ENCODE measurements at places on chromosomes 3 and 15.

GRCh38 chr3:24154781-24155180 is 209.7 kb downstream of the NR1D2 start:
- DNase-seq = no peak

- DNase-seq = no peak
These were observed 10.9 kb downstream of the GNB5 start for GRCh38 chr15:52180196-52180835.

GRCh38 chr15:39434751-39435238 is 146.1 kb upstream of the THBS1 start:
- no peak for DNase-seq

DNA sequence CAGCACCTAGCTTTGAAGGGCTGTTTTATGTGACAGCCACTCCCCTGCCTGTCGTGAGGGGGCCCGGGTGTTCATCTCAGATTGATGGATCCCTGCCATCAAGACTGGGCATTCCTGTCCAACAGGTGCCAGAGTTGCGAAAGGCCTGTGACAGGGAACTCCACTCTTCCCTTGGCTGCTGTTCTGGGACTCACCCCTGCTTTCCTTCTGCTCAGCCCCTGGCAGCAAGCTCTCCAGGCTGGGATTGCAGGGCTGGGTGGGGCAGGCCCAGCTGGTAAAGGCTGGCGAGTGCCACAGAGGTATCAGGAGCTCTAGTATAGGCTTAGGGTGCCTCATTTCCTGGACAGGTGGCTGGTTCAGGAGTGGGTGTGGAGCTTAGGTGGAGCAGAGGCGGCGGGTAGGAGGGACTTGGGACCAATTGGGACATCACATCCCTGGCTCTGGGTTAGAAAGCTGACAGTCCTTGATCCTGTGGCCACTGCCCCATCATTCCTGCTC is at the start of gene PLA2G4B:
Gene PLA2G4B, plus strand, starts transcription at position 448 of the 498 bp plus-strand sequence. CDS start 67 bp downstream, outside the sequence.
- DNase-seq = no peak

- no peak for DNase-seq
These were observed 33.5 kb downstream of the ZBTB38 start for GRCh38 chr3:141401573-141402475.

GRCh38 chr3:18758047-18758704 is 333.0 kb upstream of the SATB1 start:
- DNase-seq = no peak

DNA sequence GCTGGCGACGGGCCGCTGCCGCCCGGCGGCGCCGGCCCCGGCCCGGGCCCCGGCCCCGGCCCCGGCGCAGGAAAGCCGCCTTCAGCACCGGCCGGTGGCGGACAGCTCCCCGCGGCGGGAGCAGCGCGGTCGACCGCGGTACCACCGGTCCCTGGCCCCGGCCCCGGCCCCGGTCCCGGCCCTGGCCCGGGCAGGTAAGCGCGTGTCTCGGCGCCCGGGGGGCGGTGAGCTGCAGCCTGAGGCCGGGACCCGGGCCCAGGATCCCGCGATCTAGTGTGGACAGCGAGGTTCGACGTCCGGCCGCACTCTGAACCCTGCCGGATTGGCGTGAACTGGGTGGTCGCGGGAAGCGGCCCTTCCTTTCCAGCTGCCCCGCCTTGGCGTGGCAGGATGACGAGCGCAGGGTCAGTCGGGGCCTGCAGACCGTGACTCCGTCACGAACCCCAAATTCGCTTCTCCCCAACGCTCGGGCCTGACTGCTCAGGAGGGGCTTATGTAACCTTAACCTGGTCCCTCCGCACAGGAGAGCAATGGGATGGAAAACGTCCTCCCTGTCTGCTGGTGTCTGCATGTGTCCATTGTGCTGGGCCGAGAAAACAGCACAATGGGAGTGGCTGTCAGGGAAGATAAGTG is 472 bp downstream of the BSN start:
- peak; percentile 36 for DNase-seq

DNA sequence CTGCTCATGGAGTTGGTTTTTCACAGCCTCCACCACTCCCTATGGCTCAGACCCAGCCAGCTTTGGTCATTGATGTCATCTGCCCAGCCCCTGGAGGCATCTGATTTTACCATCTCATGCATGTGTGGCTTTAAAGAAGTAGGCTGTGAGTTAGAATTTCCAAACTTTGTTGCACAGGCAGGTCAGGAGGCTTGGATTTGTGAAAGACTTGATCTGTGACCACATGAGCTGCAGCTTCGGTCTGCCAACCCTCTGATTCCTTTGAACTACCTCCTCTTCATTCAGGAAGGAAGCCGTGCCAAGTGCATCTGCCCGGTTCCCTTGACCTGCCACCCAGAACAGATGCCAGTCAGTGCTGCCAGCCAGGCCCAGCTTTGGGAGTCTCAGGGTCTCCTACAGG is 9.2 kb downstream of the CTXND1 start:
- DNase-seq = peak; percentile 20

DNA sequence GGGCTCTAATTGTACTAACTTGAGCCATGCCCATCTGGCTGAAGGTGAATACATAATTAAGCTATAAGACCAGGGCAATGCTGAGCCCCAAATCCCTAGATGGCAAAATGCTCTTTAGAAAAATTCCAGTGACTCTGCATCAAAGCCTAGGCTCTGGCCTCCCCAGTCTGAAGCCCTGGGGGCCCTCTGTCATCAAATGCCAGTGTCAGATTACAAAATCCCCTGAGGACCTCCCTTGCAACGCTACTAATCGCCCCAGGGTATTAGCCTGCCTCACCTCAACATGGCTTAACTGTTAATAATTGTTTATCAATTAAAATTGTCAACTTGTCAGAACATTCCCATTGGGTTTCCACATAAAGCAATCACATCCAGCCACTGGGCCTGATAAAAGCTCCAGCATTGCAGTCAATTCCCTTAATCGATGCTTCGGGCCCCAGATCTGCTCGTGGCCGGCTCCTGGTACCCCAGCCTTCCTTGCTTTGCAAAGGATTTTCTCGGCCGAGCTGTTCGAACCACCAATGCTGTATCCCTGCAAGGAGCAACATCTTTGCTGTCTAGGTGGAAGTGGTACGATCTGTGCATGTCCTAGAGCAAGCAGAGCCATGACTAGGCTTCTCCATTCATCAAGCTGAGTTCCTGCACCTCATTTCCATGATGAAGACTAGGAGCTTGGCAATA is 151.7 kb downstream of the MEGF11 start:
- no peak for DNase-seq

Data from hypothalamus (tissue), 51 donors.